ENCODE measurements at places on chromosomes 2 and 18.

DNA sequence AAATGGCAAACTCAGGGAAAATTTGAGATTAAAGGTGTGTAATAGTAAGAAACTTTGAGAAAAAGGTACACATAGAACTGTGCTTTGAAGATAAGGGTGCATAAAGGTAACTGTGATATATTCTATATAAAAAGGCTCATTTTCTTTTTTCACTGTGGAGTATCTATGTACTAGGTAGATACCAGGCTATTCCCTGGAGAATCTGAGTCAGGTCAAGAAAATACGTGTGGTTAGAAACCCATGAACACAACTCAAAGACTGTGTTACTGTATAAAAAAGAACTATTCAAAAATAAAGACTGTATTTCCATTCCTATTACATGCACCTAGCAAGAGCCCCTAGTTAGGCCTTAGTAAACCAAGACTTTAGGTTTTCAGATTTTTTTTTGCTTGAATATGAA, 100.1 kb upstream of the GRB14 start:
- no peak for DNase-seq

- no peak for DNase-seq
Observed at GRCh38 chr2:234706086-234706485, 209.2 kb upstream of the ARL4C start.

- DNase-seq = no peak
Observed at GRCh38 chr2:45746888-45747287, 95.4 kb downstream of the PRKCE start.

- DNase-seq = no peak
Observed at GRCh38 chr2:6372317-6372901, 493.3 kb downstream of the CMPK2 start.

DNA sequence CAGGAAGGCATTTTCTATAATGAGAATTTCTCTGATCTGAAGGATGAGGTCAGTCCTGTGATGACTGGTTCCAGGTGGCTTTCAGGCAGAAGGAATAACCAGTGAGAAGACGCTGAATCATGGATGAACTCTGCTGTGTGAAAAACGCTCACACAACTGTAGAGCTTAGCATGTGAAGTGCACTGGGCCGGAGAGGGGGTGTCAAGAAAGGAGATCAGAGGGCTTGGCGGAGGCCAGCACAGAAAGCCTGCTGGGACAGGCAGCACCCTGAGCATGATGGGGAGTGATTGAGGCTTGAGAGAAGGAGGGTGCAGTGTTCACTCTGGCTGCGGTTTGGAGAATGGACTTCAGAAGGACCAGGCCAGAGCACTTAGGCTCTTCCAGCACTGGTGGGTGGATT, 236.5 kb downstream of the TPGS2 start:
- no peak for DNase-seq

- DNase-seq = no peak
Observed at GRCh38 chr2:212929116-212929515, 222.3 kb downstream of the IKZF2 start.

DNA sequence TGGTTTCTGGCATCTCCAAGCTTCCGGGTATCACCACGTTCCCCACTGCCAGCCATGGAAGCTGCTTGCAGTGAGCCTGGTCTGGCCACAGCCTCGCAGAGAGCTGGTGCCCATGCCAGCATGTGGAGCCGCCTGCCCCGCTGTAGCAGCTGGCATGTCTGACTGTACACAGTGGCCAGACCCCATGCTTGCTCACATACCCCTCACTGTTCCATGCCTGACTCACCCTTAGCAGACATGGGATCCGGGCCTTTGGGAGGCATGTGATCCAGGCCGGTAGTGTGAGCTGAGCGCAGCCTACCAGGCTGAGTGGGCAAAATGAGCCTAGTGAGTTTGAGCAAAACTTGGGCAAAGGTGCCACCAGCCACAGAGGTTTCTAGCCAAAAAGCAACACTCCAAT, 18.8 kb upstream of the RPRD1A start:
- no peak for DNase-seq

- no peak for DNase-seq
Observed at GRCh38 chr2:41933585-41934320, 114.1 kb upstream of the PKDCC start.

- DNase-seq = no peak
Observed at GRCh38 chr2:1308678-1309077, 104.6 kb upstream of the TPO start.

GRCh38 chr18:46343931-46344372, 239.8 kb downstream of the HAUS1 start:
- peak; percentile 50 for DNase-seq

DNA sequence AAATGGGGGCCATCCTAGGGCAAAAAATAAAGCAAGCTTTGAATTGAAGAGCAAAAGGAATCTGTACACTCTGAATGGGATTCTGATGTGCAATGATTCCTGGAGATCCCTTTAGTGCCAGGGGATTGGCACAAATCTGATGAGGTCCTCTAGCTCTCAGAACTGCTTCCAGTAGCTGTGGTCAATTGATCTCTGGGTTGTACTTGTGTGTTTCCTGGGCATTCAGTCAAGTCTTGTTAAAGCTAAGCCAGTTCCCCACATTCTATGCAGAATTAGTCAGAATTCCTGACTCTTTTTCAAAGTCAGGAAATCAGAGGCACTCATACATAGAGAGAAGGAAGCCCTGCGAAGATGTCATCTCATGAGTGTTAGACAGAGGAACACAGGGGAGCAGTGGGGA, 161.3 kb downstream of the DNER start:
- no peak for DNase-seq

DNA sequence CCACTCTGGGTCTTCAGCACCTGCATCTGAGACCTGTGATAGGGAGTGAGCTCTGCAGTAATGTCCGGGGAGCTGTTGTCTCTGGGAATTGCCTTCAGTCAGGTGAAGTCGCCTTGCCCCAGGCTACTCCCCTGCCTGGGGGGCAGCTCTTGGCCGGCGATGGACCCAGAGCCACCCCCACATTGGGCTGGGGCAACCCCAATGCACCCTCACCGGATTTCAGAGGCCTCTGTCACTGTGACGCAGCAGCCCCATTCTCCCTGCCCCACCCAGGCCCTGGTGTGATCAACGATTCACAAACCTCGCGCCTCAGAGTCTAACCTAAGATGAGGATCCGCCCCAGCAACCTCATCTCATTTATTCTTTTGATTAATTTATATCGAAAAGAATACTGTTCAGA, 303.6 kb downstream of the NDUFA10 start:
- no peak for DNase-seq

DNA sequence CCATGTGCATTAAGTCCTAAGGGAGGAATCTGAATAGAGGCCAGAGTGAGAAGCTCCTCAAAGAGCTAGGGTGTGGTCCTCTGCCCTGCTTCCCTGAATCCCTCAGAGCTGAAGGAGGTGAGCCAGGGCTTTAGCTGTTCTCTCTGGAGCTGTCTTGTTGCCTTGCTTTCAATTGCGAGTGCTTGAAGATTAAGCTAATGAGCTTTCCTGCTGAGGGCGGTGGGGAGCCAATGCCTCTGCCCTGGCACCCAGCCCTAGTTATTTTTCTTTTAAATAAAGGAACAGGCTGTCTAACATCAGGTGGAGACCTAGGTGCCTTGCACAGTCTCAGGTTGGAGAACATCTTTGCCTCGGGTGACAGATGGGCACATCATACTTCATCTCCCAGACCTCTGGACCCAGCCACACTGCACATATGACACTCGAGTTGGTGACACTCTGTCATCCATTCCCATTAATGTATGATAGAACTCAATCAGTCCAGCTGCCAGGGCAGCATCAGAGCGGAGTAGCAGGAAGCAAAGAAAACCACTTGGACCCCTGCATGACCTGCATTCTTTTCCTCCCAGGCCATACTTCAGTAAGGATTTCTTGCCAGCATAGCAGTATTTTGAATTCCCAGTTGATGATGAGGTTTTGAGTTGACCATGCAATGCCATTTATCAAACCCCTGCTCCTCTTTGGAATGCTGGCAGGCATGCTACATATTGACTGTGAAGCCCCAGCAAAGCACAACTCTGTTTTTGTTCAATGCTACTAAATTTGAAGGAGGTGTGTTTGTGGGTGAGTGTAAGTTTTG, 292.7 kb downstream of the RNF144A start:
- no peak for DNase-seq

- DNase-seq = peak; percentile 43
Observed at GRCh38 chr2:217988014-217988839, 14.6 kb downstream of the TNS1 start.

DNA sequence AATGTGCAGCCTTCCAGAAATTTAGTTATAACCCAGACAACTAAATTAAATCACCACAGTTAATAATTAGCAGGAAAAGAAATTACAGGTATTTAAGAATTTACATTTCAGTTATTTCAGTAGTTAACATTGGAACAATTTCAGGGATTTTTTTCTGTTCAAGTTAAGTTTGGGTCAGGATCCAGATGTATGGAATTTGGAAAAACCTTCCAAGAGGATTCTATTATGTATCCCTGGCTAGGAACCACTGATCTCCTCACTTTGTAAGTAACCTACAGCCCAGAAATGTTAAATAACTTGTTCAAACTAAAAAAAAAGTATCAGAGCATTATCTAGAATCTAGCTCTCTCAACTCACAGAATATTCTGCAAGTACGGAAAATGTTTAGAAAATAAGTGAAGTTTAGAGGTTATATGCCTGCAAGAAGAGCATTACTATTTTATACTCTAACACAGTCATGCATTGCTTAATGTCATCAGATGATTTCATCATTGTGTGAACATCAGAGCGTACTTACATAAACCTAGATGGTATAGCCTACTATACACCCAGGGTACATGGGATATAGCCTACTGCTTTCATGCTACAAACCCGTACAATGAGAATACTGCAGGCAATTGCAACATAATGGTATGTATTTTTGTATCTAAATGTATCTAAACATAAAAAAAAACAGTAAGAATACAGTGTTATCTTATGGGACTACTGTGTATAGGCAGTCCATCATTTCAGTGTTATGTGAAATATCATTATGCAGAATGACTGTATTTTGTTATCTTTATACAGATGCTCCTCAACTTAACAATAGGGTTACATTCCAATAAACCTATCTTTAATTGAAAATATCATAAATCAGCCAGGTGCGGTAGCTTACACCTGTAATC, 6.1 kb downstream of the NCKAP1 start:
- DNase-seq = no peak

GRCh38 chr2:238418196-238418998, 8.3 kb upstream of the ASB1 start:
- no peak for DNase-seq

DNA sequence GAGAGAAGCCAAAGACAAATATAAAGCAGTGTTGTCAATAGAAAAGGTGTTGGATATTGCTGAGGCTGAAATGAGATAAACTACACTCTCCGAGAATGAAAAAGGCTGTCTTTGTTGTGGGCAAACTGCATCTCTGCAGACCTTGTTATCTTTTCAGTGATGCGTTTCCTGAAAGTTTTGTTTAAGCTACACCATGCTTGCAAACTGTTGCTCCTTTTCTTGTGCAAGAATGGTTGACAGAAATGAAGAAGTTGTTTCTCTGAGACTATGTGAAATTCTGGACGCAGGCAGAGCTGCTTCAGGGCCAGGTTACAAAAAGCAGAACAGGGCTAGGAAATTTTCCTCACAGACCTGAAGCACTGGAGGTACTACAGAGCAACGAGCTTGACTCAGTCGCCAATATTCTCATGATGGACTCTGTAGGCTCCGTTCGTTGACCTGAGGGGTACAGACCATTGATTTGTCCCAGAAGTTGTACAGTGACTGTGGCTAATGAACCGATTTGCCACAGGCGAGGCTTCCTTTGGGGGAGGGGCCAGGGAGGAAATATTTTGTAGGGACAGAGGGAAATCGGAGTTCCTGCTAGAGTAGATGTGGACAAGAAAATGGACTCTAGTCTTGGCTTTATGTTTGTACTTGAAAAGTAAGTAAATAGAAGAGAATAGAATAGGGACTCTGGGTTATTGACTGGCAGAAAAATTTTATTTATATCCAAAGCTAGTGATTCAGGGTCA, 3.5 kb upstream of the ATL2 start:
- no peak for DNase-seq

DNA sequence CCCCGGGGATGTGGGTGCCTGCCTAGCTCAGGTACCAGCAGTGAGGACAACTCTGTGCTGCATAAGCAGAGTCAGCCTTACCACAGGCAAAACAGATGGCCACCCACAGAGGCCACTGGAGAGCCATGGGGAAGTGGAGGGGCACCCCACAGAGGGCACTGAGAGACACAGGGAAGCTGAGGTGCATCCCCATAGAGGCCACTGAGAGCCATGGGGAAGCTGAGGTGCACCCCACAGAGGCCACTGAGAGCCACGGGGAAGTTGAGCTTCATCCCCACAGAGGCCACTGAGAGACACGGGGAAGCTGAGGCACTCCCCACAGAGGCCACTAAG, 134.1 kb upstream of the EPAS1 start:
- no peak for DNase-seq

GRCh38 chr2:241109210-241110088, 7.4 kb upstream of the MTERF4 start:
- DNase-seq = no peak

DNA sequence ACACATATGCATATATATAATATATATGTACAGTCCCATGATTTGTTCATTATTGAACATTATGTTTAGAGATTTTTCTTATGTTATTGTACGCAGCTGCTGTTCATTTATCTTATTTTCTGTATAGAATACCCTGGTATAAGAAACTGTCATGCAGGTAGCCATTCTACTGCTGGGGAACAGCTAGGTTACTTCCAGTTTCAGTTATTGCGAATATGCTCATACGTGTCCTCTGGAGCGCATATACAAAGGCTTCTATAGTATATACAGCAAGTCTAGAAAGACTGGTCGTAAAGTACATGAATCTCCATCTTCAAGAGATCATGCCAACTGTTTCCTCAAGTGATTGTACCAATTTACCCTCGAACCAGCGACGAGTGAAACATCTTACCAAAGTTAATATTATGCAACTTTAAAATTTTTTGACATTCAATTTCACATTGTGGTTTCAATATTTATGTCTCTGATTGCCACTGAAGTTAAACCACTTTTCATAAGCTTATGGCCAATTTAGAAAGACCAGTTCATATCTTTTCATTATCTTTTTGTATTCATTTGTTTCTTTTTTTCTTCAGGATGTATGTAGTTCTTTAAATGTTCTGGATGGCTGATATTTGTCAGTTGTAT, 53.5 kb downstream of the RDH14 start:
- DNase-seq = no peak

GRCh38 chr2:112137516-112138158, 548 bp upstream of the FBLN7 start:
- no peak for DNase-seq

- no peak for DNase-seq
Observed at GRCh38 chr2:196534495-196534894, 105.0 kb upstream of the CCDC150 start.

GRCh38 chr2:88626171-88627054, 851 bp downstream of the EIF2AK3 start:
- peak; percentile 53 for DNase-seq

DNA sequence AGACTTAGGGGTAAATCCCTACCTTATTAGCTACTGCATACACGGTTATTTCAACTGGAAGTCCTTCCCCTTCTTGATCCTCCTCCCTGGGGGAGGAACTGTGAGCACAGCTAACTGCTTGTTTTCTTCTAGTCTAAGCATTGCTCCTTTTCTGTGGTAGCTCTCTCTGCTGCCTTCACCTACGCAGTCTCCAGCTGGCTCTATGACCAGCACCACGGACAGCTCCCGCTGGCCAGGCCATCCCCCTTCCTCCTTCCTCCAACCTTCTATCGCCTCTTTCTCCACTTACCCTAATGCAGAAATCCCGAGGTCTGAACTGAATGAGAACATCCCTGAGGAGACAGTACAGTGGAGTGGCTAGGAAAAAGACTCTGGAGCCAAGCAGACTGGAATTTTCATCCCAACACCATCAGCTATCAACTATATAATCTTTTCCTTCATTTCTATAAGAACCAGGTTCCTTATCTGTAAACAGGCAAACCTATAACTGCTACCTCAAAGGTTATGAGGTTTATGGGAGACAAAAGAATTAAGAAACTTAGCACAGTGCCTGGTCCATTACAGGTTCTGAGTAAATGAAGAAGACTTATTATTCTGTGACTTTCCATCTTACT, 4.7 kb upstream of the CFAP65 start:
- DNase-seq = no peak

Measured in T-helper 2 cell treated with Interferon-gamma antibody and Interleukin-4, amounts not matched to agents 5 μg/mL and 100 μg/mL, for 36 hours (primary cell).